MG63 (cell line): ENCODE measurements at places on chromosomes 16 and 17.
A peak's percentile ranks its signal among the peaks of the same experiment; 100 is the strongest.

GRCh38 chr17:43456661-43457361, 27.0 kb upstream of the DHX8 start:
- DNase-seq: peak; percentile 56

- DNase-seq: no peak
Measured at GRCh38 chr16:75702242-75702641, 981 bp upstream of the DUXB start.

GRCh38 chr16:81053761-81054160, 18.1 kb downstream of the ATMIN start:
- DNase-seq: no peak

GRCh38 chr16:67613808-67614207, 31.1 kb upstream of the CARMIL2 start:
- DNase-seq: no peak

GRCh38 chr16:4114257-4115208, 1.7 kb downstream of the ADCY9 start:
- no peak for DNase-seq

GRCh38 chr16:73601911-73602310, 554.0 kb upstream of the ZFHX3 start:
- DNase-seq: no peak

- DNase-seq: no peak
Measured at GRCh38 chr16:54431997-54432896, 145.7 kb upstream of the IRX3 start.

DNA sequence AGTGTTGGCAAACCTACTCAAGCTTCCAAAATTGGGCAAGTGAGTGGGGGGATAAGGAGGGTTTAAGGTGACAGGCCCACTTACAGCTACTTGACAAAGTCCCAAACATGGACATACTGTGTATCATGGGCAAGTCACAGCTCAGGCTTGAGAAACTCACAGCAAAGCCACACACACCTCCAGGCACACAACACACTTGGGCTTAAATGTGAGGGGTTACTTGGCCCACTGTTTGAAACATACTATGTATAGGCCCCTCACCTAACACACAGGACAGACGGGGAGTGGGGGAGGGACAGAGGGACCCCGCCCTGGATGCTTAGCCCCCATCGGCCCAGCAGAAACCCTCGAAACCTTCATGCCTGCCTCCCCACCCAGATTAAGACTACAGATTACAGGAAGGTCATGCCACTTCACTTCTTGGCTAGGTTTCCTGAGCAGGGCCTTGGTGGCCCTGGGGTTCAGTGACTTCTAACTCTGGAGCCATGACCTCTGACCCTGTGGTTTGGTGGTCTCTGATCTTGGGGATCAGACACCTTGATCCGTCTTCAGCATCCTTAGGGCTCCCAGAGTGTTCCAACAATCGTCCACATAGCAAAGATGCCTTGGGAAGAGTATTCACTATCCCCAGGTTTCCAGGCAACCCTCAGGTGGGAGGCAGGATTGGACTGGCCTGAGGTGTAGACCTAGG, 2.3 kb upstream of the SAMD14 start:
- DNase-seq: no peak

DNA sequence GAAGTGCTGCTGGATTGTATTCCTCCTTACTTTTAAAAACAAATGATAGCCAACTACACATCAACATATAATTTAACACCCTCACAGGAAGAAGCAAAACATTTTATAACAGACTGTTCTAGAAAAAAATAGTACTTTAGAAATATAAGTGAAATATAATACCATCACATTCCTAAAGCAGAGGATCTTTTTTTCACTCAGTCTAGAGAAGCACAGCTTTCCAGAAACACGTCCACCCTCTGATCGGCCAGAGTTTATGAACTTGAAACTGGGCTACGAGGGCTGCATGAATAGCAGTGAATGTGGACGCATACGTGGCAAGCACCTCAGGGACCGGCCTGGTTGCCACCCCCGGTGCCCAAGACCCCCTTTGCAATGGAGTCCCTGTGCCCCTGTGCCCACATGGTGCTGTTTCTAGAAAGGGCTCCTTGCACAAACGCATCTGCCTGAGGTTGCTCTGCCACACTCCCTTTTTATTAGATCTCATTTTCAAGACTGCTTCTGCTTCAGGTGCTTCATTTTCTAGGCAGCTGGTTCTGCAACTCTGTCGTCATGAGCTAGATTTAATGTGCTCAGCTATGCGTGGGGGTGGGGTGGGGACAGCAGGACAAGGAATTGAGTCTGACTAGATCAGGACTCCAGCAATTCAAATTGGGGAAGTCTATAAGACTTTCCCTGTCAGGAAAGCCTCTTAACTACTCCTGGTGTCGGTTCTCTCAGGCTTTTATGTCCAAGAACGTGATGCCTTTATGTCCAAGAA, 29.1 kb upstream of the ERN1 start:
- no peak for DNase-seq

DNA sequence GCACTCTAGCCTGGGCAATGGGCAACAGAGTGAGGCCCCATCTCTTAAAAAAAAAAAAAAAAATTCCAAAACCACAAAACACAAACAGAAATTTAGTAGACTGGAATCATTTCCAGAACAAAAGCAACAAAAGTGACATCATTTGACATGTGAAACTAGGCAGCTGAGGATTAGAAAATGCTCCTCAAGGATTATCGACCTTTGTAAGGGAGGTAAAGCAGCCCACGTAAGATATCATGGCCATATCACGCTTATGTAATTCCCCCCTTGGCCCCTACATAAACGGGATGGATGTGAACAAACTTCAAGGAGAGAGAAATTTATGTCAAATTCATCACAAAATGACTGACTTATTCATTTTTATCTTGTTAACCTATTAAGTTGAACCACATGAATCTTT, 83.3 kb downstream of the WDR59 start:
- no peak for DNase-seq

DNA sequence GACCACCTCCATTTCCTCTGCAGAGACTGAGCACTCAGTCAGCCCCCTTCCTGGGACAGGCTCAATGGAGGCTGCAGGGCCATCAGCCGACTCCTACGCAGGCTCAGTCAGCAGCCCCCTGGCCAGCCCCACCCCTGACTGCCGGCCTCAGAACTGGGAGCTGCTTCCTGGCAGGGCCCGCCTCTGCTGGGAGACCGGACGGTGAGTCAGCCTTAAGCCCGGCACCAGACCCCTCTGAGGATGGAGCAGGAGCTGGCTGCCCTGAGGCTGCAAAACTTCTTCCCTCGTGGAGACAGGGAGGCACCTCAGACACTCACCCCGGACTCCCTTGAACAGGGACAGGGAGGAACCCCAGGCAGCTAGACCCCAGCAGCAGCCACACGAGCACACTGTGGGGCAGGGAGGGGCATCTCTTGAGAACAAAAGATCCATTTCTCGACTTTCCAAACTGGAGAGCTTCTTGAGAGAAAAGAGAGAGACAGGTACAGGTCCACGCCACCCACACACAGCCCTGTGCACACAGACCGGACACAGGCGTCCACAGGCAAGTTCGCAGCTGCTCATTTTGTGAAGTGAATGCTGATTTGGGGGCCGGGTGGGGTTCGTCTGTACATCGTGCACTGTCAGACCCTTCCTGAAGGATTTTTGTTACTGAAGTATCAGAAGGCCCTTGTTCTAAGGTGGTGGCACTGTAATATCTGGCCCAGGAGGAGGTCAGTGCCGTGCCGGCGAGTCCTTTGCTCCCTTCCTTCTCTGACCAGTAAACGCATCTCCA, 1.3 kb upstream of the TUBB3 start:
- DNase-seq: peak; percentile 100

GRCh38 chr17:40551091-40551878, 14.0 kb downstream of the CCR7 start:
- peak; percentile 76 for DNase-seq

DNA sequence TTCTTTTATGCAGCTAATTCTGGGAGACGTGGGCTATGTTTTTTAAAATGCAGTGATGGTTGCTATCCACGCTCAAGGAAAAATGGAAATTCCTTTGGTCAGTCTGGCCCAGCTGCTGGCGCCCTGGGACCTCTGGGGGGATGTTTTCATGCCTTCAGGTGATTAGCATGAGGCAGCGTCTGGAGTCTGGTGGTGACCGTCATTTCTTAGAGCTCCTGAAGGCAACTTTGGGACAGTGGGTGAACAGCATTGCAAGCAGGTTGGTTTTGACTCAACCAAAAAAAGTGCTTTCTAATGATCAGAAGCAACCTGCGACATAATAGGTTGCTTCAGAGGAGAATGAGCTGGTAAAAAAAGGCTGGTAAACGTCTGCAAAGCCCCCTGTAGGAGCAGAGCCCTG, 82.3 kb downstream of the RPA1 start:
- DNase-seq: no peak

GRCh38 chr17:4807605-4808377, 839 bp downstream of the PLD2 start:
- no peak for DNase-seq

DNA sequence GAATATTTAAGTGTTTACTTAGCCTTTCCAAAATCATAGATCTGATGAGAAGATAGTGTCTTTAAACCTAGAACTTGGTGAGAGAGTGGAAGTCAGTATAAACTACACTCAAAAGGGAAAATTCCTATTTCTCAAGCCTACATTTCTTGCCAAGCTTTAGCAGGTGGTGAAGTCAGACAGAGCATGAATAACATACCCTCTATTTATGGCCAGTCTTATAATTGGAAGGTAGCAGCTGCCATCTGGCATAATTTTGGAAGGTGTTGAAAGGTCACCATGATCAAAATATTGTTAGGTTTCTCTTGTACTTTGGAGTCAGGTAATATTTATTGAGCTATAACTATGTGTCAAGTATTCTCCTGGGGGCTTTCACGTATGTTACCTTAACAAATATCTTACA, 729.3 kb upstream of the KIF2B start:
- no peak for DNase-seq

DNA sequence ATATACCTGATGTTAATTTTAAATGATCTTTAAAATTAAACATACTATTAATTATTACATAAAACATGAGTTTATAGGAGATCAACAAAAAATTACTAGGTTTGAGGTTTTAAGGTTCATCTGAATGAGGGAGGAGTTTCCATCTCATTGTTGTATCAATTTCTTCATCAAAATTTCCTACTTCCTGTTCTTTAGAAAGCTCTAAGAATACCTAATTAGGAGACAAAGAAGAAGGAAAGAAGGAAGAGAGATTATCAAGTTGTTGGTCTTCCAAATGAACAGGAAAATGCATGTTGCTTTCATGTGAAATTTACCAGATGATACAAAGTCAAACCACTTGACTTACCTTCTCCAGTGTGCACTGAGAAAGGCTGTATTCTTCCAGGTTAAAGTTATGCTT, 18.1 kb upstream of the ABCA9 start:
- no peak for DNase-seq

DNA sequence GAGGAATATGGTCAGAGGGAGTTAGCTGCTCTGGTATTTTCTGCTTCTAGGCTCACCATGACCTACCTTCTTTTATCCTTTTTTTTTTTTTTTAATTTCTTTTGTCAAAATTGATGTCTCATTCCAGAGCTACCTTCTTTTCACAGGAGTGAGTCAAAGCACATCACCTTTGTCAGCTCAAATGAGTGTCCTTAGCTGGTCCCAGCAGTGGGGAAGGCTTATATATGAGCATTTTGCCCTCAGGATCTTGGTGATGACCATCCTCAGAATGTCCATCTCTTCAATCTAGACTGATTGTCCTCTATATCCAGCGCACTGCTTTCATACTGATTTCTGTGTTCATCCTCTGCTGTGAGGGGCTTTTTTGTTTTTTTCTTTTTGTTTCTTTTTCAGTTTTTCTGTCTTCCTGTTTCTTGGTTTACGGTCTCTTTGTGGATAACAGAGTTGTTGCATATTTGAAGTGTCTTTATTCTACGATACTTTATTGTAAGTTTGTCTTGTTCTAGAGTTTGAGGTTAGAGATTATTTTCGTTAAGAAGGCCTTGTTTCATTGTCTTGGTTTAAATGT, 24.9 kb downstream of the CBFB start:
- DNase-seq: no peak

GRCh38 chr16:9296271-9296590, 204.8 kb downstream of the HAPSTR1 start:
- DNase-seq: no peak

- DNase-seq: peak; percentile 78
Measured at GRCh38 chr16:56609463-56609921, 1.1 kb downstream of the MT2A start.

- DNase-seq: no peak
Measured at GRCh38 chr17:8949061-8949661, 16.3 kb downstream of the PIK3R5 start.

- DNase-seq: peak; percentile 22
Measured at GRCh38 chr17:28219771-28220170, 99.2 kb upstream of the TMEM97 start.
